Osteoblast (primary cell): ENCODE measurements at places on chromosomes 11 and 22.

DNA sequence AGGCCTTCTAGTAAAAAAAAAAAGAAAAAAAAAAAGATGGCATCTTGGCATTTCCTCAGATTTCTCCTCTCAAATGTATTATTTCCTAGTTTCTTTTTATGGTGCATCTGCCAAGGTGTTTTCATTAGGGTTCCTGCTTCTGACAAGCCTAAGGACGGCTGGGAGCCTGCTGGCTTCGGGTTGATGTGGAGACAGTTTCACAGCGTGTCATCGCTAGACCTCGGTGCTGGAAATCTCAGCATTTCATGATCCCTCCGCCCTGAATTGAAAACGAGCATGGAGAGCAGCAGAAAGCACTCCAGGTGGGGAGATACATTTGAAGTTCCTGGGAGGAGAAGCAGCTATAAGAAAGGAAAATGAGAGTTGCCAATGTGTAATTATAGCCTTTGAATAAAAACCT is 283.9 kb upstream of the CNTN5 start:
- DNase-seq: no peak

- DNase-seq: no peak
These were observed 10.7 kb upstream of the CD5 start for GRCh38 chr11:61091373-61092279.

GRCh38 chr11:19656140-19656541 is 56.5 kb upstream of the NAV2 start:
- no peak for DNase-seq

DNA sequence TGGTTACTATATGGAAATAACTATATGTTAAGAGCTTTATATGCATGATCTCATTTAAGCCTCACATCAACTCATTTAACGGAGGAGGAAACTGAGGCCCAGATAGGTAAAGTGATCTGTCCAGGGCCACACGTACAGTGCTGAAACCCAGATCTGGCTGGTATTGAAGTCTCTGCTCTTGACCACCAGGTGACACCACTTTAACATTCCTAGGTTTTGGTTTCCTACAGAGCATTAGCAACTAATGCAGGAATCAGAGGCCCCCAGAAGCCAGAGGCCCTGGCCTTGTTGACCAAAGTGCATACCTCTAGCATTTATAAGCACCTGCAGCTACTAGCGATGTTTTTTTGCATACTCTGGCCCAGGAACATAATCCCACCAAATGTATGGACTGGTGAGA is 12.9 kb upstream of the LIMK2 start:
- DNase-seq: no peak

GRCh38 chr11:117095284-117096161 is 2.7 kb downstream of the SIK3 start:
- no peak for DNase-seq

DNA sequence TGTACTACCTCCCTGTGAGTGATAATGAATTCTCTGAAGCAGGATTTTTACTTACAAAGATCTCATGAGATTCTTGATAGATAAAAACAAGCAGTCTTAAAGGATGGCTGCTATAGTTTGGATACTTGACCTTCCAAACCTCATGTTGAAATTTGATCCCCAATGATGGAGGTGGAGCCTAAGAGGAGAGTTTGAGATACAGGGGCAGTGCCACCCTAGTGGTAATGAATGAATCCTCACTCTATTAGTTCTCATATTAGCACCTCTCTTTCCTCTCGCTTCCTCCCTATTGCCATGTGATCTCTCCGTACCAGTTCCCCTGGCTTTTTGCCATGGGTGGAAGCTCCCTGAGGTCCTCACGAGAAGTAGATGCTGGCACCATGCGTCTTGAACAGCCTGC is 37.9 kb upstream of the OR8B8 start:
- no peak for DNase-seq

DNA sequence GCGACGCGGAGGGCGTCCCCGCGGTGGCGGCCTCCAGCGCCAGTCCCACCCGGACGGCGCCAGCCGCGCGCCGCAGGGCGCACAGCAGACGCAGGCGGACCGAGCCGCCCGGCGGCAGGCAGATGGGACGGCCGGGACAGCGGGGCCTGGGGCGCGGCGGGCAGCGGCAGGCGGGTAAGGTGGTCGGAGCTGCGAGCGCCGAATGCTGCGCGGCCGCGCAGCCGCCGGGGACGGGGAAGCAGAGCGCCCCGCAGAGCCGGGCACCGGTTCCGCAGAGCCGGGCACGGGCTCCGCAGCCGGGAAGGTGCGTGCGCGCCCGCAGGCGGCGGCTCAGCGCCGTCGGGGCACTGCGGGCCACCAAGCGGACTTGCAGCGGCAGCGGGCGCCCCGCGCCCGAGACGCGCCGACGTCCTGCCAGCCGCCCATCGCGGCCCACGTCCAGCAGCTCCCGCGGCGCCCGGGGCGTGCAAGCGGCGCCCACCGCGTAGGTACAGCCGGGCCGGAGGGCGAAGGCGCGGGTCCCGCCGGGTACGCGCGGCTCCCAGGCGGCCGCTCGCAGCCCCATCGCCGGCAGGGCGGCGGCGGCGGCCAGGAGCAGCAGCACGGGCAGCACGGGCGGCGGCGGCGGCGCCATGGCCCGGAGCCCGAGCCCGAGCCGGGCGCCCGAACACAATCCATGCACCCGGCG is 739 bp downstream of the CELSR1 start:
- peak; percentile 91 for DNase-seq
